ENCODE measurements at places on chromosomes 1 and 21. TPM values are rescaled to one million over a fixed set of nuclear protein-coding genes. Genes with fewer than 3 reads are reported as not detected.

- DNase-seq, result peak; percentile 78
Observed at GRCh38 chr21:38989745-38990423, 184.2 kb downstream of the ETS2 start.

DNA sequence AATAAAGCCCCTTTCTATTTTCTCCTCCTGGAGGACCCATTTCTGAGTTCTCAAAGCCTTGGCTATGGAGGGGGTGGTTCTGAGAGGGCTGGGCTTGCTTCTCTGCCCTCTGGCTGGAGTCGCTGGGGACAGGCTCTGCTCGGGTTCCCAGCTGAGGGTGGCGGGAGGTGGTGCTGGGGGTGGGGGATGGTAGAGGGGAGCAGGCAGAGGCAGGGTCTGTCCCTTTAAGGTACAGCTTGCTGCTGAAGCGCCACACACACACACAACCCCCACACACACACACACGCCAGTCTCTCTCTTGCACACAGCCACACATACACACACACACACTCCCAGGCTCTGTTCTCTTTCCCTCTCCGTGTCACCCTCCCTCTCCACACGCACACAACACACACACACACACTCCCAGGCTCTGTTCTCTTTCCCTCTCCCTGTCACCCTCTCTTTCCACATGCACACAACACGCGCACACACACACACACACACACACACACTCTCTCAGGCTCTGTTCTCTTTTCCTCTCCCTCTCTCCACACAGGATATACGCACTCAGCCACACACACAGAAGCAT is 69.8 kb upstream of the SSBP3 start:
- peak; percentile 62 for DNase-seq

DNA sequence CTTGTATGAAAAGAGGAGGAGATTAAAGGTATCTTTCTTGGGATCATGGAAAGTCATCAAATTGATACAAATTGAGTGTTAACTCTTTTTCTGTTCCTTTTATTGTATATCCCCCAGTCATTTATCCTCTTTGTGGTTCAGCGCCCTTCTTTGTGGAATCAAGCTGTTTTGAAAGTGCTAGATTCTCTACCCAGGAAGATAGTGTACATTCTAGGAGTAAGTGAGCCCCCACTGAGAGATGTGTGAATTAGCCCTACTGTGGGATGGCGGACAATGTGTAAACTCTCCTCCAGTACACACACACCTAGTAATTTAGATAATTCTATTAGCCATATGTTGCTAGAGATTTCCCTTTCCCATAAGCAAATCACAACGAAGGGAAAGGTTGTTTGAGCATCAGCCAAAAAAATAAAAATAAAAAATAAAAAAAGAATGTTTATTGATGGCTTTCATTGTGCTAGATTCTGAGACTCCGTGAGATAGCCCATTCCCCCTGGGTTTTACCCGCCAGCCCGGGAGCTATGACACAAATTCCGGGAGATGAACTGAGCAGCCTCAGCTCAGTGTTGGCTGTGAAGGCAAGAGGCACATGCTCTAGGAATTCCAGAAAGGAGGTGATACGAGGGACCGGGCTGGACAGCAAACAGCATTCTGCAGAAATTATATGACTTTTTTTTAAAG is 378.4 kb upstream of the RUNX1 start:
- DNase-seq, result no peak

DNA sequence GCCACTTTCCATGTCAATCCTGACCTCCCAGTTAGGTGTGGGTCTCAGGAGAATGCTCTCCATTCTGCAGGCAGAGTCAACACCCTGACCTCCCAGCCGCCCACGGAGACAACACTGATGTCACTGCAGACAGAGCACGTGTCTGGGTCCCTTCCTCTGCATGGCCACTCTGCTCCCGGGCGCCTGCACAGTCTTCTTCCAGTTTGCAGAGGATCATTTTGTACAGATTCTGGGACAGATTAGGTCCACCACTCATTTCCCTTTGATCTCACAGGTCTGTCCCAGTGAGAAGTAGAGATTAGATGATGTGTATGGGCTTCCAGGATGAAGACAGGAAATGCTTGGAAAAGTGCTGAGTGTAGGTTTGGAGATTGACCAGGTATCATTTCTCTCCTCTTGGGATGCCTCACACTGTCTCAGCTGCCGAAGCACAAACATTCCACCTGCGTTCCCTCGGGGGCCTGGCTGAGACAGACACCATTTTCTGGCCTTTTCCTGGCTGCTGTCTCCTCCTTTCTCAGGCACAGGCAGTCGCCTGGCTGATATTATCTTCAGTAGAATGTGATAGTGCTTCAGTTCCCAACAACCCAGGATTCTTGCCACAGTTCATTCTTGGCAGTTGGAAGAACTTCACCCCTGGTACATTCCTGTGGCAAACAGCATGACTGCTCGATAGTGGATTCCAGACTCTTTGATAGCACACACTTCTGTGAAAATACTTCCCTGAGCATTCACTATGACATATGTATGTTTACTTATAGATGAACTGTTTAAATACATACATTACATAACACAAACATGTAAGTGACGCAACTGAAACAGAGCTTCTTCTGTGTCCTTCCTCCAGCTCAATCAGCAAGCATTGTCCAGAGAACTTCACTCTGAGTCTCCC is 7.9 kb downstream of the MYBPHL start:
- no peak for DNase-seq

Gene CHIA
- total RNA-seq, result not detected
